Adipose tissue (tissue), 3 donors: ENCODE measurements at places on chromosomes 16 and 17. TPM values are rescaled to one million over a fixed set of nuclear protein-coding genes. Genes with fewer than 3 reads are reported as not detected.

The SMYD4 gene
- 4.8 TPM for polyA plus RNA-seq

The GAS2L2 gene
- polyA plus RNA-seq: 0.22 TPM

The PIK3R5 gene
- polyA plus RNA-seq: 3.9 TPM

The OXLD1 gene
- 33.5 TPM for polyA plus RNA-seq
